ENCODE measurements at places on chromosomes 1 and 21.
A peak's percentile ranks its signal among the peaks of the same experiment; 100 is the strongest.

DNA sequence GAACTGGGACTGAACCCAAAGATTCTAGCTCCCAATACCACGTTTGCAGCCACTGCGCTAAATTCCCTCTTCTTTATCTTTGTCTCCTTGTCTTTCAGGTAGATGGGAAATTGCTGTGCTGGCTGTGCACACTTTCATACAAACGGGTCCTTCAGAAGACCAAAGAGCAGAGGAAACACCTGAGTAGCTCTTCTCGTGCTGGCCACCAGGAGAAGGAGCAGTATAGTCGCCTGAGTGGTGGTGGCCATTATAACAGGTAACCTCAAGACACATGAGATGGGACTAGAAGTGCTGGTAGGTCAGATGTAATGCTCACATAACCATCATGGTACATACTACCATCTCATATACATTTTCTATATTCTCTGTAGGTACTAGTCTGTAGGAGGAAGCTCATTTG lies 18.8 kb downstream of the FAM76A start:
- no peak for DNase-seq

DNA sequence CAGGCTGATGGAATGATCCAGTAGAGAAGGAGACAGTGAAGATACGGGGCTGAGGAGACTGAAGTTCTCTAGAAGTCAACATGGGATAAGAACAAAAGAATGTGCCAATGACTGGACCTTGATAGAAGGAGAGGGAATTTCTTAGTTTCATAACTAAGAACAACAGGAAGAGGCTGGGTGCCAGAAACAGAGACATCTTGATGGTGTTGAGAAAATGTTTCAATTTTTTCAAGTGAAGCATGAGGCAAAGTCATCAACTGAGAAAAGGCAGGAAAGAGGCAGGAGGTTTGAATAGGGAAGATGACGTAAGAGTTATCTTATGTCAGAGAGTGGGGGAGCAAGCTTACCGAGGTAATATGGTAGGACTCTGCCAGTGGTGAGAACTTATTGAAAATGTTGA lies 80.1 kb downstream of the SPAG17 start:
- DNase-seq, result no peak

GRCh38 chr21:25487046-25487594 lies 120.2 kb downstream of the MRPL39 start:
- no peak for DNase-seq

DNA sequence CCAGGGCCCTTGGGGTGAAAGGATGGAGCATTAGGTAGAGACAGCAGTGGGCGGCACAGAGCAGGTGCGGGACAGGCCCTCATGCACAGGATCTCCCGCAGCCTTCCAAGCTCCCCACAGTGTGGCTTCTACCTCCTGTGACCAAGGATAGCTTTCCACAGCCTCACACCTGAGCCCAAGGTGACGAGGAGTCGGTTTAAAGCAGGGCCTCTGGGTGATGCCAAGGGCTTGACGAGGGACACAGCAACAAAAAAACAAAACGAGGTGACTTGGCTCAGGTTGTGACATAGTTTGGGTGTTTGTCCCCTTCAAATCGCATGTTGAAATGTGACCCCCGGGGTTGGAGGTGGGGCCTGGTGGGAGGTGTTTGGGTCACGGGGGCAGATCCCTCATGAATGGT lies 15.3 kb downstream of the RSPH1 start:
- no peak for DNase-seq

GRCh38 chr1:214454569-214455396 lies 96.6 kb downstream of the PTPN14 start:
- no peak for DNase-seq

- no peak for DNase-seq
Observed at GRCh38 chr1:245754463-245754961, 599.7 kb downstream of the KIF26B start.

DNA sequence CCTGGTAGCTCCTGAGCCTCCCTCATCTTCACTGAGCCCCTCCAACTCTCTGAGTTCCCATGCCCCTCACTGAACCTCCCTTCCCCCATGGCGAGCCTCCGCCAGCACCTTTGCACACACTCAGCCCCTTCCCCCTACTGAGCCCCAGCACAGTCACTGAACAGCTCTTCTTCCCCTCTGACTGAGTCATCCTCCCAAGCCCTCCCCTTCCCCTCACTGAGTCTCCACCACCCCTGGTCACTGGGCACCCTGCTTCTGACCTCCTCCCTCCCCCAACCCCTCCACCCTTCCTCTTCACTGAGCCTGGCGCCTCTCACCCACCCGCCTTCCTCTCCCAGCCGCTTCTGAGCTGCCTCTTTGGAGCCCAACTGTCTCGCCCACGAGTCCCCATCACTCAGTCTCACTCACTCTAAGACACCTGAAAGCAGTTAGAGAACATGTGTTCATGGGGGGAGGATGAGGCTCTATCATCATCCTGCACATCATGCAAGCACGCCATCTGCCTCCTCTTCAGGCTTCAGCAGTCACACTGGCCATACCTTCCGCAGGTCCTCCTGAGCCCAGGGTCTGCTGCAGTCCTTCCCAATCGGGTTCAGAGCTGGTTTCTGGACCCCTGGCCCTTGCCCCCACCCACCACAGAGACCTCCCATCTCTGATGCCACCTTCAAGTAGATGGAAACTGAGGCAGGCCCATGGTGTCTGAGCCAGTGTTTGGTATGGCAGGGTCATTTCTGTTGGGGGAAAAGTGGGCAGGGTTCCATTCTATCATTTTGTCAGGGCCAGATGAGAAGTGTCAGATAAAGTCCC lies 2.0 kb upstream of the TRNP1 start:
- no peak for DNase-seq

DNA sequence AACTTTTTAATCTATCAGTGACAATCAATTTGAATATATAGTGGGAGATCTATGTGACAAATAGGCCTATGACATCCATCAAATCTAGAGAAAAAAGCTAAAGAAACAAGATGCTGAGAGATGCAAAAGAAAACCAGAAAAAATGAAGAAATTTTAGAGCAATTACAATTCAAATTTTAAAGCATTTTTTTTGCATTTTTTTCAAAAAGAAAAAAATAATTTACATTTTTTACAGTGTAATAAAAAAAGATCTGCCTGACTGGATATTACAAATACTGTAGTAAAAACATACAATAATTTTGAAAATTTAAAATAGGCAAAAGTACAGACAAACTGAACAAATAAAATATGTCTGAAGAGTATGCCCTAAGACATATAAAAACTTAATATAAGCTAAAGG lies 14.4 kb downstream of the CD34 start:
- DNase-seq, result no peak

DNA sequence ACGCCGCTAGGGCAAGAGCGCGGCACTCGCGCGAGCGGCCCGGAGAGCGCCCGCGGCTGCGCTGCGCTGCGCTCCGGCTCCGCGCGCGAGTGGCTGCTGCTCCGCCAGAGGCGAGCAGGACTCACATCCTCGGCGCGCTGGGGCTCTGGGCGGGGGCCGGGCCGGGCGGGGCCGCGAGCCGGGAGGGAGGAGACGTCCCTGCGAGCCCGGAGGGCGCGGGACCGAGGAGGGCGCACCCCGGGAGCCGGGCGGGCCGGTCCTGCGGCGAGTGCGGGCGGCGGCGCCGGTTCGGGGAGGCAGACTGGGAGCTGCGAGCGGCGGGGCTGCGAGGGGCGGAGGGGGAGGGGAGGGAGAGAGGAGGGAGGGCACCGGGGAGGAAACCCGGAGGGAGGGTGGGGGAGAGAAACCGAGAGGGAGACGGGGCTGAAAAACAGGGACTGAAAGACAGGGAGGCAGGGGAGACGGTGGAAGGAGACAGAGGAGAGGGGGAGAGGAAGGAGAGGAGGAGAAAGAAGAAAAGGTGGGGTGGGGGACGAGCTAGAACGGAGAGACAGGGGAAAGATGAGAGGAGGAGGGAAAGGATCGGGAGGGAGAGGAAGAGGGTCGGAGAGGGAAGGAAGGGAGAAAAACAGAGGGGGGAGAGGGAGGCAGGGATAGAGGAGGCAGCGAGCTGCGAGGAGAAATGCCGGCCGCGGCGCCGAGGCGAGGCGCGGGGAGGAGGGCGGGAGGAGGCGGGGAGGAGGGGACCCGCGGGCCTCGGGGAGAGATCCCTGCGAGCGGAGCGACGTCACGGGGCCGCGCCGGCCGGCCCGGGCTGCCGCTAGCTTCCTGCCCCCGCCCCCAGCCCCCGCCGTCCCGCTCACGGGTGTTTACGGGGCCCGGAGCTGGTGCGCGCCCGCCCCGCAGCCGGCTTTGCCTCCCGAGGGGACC lies at the start of gene CAMK2N1:
TSS of gene CAMK2N1 (minus strand) at position 684 of the 930 bp plus-strand sequence. CDS start 831 bp downstream, outside the sequence.
- DNase-seq, result peak; percentile 26

DNA sequence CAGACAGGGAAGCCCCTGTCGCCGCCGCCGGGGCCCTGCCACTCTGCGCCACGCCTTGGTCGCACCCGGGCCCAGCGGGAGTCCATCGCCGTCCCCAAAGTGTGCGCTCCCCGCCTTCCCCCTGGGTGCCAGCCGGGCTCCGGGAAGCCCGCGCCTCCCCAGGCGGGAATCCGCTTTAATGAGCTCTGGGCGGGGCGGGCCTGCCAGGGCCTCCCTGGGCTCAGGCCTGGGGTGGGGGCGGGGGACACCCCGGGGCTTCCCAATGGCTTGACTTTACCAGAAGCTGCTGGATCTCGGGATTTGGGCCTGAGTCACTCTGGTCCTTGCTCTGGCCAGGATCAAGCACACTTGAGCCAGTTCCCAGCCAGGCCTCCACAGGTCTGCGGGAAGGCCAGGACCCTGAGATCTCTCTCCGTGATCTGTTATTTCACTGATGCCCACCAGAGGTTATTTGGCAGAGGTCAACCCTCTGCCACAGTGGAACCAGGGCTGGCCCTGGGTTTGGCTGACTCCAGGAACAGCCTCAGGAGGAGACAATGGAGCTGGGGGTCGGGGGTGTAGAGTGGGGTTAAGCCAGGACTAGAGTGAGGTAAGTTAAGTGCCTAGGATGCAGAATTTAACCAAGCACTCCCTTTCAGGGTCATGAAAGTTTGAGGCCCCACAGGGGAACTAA lies 178.4 kb upstream of the EDN2 start:
- no peak for DNase-seq

DNA sequence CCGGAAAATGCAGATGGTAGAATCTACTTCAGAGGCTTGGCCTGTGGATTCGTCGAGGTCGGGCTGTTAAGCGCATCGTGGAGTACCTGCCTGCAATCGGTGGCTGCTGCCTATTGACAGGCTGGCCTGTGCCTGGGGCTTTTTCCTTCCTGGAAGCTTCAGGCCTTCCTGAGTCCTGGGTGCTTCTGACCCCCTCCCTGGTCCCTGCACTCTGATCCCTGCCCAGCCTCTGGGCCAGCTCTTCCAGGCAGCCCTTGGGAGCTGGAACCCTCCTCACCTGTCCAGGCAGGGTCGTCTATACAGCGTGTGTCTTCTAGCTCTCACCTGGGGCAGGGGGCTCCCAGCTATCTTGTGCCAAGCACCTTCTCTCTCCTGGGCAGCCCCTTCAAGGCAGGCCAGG lies 40.0 kb upstream of the TNFRSF1B start:
- no peak for DNase-seq

DNA sequence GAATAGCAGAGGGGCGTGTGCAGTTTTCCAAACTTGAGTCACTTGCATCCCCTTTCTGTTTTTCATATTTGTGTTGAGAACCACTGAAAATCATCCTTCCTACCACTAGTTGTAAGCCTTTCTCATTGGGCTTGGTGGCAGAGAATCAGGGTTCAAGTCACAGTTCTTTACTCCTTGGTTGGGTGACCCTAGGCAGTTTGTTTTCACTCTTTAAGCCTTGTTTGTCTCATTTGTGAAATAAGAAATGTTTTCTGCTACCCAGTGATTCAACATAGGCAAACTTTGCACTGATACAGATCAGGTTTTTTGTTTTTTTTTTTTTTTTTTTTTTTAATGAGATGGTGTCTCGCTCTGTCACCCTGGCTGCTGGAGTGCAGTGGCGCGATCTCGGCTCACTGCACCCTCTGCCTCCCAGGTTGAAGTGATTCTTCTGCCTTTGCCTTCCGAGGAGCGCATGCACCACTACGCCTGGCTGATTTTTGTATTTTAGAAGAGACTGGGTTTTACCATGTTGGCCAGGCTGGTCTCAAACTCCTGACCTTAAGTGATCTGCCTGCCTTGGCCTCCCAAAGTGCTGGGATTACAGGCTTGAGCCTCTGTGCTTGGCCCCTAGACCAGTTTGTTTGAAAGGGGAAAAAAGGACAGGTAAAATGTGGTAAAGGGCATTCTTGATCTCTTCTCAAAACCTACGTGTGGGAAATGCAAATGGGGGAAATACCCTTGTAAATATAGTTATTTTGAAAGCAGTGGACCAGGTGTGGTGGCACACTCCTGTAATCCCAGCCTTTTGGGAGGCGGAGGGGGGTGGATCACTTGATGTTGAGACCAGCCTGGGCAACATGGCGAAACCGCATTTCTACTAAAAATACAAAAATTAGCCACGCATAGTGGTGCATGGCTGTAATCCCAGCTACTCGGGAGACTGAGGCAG lies 3.2 kb downstream of the CLIC4 start:
- no peak for DNase-seq

- no peak for DNase-seq
Observed at GRCh38 chr1:63878932-63879331, 105.1 kb downstream of the ROR1 start.
